ENCODE measurements at places on chromosomes 6 and 20.

- peak; percentile 90 for DNase-seq
These were observed 291.9 kb upstream of the PRDM1 start for GRCh38 chr6:105794239-105794638.

GRCh38 chr20:5214826-5215225 is 88.0 kb downstream of the CDS2 start:
- DNase-seq, result no peak

DNA sequence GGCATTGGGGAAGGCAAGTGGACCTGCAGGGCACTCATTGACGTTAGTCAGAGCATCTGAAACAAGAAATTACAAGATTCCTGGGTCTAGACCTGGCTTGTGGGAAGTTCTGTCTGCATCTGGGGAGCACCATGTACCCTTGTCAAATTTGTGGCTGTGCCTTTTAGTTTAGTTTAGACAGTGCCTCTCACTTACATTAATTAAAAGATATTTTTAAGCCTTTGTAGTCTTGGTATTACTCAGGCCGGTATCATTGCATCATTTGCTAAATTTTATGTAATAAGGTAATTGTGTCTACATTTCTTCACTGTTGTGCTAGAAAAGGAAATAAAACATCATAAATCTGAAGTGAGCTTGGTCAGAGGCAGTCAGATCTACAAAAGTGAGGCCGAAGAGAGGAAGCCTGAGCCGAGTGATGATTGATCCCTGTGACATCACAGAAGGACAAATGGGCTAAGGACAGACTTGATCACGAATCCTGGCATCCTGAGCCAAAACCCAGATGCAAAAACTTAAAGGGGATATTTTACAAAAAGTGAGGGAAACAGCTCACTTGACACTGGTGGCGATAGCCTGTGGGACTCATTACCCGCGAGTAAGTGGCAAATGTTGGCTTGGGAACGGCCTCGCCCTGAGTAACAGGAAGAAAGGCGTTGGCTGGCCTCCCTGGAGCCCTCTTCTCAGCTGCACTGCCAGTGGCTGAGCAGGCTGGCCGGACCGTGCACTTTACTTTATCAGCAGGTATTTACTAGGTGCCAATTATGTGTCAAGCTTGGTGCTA is 106.5 kb downstream of the TCP11 start:
- peak; percentile 17 for DNase-seq

- DNase-seq, result peak; percentile 22
These were observed 24.1 kb downstream of the STK4 start for GRCh38 chr20:44990425-44990824.

DNA sequence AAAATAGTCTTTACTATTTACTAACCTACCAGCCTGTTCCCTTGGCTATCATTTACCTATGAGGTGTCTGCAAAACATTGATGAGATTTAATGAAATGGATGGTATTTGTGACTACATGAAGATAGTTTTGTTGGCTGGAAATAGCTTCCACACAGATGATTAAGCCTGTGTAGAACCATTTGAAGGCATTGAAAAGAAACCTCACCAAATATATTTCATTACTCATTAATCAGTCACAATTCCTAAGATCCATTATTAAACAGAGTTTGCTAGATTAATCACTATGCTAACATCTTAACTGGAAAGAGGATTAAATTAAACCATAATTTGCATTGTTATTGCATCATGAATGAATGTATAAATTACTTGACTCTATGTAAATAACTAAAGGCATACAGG is 560.3 kb downstream of the BMP2 start:
- no peak for DNase-seq

- DNase-seq, result no peak
These were observed 103.1 kb downstream of the TCP11 start for GRCh38 chr6:35038076-35038475.

- no peak for DNase-seq
These were observed 374.3 kb downstream of the LMBRD1 start for GRCh38 chr6:69422475-69422874.

DNA sequence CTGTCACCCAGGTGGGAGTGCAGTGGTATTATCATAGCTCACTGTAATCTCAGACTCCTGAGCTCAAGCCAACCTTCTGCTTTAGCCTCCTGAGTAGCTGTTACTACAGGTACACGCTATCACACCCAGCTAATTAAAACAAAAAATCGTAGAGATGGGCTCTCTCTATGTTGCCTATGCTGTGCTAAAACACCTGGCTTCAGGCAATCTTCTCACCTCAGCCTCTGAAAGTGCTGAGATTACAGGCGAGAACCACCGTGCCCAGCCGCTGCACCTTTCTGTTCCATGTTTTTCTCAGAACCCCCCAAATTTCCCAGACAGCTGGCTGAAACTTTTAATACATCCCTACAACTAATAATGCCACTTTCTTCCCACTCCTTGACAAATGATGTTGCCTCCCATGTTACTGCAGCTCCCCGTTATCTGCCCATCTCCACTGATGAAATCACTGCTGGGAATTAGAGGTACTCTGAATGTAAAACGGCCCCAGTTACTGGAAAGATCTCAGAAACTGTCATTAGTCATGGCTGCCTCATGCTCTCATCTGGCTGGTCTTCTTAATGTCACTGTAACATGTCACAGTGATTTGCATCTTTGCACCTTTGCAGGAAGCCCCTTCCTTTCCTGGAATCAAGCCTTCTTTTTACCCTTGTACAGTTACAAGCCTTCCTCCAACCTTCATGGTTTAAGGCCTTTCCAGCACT is 697.5 kb downstream of the PRKN start:
- DNase-seq, result no peak

GRCh38 chr20:21564127-21564773 is 50.4 kb upstream of the NKX2-2 start:
- no peak for DNase-seq

DNA sequence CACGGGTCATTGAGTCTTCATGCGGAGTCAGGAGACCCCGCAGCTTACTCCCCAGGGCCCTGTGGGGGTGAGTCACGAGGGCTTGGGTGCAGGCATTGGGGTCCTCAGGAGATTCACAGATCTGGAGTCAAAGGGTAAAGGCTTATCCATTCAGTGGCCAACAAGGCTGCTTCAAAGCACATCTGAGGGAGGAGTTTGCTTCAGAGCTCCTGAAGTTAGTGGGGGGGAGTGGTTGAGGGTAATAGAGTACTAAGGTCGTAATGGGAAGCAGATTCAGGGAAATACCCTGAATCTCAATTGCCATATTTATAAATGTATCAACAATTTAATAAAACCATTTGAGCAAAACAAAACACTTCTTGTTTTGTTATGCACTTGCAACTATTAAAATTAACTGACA is 37.3 kb downstream of the SH3BGRL2 start:
- no peak for DNase-seq

DNA sequence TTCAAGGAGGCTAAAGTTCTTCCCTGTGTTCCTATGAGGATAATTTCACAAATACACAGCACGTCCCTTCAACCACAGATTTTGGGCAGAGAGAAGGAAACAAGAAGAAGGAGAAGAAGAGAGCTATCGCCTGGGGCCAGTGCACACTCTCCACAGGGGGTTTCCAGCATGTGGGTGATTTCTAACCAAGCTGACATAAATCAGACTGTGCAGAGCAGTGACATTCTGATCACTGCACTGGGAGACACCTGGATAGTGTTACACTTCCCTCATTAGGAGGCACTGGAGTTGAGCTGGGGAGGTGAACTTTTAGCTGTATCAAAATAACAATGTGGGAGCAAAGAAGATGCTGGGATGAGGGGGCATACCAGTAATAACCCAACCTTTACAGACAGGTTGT is 71.8 kb upstream of the CENPW start:
- DNase-seq, result no peak

GRCh38 chr6:157951828-157952227 is 29.8 kb upstream of the SYNJ2 start:
- DNase-seq, result no peak

DNA sequence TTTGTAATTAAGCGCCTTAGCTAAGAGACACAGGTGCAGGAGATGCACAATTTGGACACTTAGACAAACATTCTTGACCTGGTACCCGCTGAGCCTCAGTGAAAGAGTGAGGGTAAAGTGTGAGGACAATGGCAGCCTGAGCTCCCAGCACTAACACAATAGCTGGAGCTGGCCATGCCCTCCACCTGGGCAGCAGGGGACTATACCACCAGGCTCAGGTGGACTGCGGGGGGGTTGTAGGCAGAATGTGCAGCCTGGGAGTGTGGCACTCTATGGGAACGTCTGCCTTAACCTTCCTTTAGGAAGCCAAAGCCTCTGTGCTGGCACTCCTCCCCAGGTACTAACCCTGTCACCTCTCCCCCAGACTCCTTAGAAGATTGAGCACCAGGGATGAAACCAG is 23.6 kb downstream of the PRKN start:
- no peak for DNase-seq

DNA sequence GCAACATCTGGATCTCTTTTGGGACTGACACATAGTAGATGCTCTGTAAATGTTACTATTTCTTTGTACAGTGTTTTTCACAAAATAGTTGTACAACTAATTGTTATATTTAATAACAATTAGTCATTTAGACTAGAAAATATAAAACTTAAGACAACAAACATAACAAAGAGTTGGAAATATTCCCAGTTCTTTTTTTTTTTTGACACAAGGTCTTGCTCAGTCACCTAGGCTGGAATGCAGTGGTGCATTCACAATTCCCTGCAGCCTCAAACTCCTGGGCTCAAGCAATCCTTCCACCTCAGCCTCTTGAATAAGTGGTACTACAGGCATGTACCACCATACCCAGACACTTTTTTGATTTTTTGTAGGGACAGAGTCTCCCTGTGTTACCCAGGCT is 105.8 kb downstream of the UTRN start:
- no peak for DNase-seq

DNA sequence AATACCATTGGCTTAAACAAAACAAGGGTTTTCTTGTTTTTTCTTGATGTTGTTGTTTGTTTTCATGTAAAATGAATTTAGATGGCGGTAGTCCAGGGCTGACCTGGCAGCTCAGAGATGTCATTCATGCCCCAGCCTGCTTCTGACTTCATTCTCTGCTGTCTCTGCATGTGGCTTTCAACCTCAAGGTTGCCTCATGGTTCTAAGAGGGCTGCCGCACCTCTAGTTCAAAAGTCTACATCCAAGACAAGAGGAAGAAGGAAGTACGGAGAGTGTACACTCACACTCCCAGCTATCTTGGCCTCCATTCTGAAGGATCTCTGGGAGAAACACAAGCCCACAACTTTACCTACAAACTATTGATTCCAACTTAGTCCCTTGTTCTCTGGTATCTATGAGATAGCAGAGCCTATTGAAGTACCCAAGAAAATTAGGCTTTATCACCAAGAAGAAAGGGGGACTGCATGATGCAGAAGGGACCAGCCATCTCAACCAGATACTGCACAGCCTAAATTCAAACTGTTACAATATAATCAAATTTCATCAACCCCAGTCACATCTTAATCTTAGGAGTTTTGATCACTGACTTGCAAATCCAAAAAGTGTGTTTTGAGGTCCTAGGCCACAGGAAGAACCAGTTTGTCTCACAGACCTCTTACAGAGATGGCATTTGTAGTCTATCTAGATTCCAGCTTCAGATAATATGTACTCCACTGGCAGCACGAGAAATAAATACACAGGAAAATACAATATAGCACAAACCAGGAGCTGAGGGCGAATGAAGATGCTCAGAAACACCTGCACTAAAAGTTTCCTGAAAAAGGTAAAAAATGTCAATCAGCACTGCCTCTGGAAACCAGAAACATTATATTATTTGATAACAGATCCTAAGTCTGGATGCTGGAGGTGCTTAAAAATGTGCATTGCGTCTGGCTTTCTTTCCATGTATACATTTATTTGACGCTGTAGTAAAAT is 866 bp upstream of the BTN3A3 start:
- DNase-seq, result no peak

GRCh38 chr6:118787724-118788423 is 106.1 kb upstream of the ASF1A start:
- DNase-seq, result peak; percentile 2

- DNase-seq, result no peak
These were observed 208.4 kb upstream of the CNR1 start for GRCh38 chr6:88374553-88374952.

DNA sequence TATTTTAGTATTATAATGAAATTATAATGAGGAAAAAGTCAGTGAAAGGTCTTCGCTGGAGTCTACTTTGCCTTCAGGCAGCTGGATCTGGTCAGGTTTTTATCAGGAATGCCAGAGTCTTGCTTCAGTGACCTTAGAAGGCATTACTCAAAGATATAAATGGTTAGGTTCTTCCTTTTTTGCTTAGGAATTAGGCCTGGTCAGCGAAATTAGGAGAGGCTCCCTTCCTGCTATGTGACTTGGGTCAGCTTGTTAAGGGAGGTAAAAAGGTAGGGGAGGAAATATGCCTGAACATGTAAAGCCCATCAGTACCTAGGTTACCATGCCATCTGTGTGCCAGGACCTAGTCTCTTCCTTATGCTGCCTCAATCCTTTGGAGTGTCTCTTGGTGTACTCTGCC is 115.1 kb downstream of the OTOR start:
- DNase-seq, result no peak

GRCh38 chr6:47545223-47545622 is 67.6 kb downstream of the CD2AP start:
- DNase-seq, result no peak

DNA sequence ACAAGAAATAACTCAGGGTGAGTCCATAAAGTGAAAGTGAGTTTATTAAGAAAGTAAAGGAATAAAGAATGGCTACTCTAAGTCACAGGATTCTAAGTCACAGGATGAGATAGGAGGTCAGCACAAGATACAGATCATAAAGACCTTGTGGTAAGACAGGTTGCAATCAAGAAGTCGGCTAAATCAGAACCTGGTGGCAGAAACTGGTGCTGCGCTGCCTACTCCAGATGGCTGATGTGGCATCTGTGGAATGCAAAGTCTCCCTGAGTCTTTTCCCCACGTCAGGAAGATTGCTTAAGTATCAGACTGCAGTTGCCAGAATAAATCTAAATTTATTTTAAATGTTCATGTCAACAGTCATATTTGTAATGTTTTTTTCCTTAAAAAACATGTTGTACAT is 10.7 kb upstream of the KCNK15 start:
- DNase-seq, result no peak

GRCh38 chr20:23445596-23446217 is 6.2 kb downstream of the CSTL1 start:
- no peak for DNase-seq

DNA sequence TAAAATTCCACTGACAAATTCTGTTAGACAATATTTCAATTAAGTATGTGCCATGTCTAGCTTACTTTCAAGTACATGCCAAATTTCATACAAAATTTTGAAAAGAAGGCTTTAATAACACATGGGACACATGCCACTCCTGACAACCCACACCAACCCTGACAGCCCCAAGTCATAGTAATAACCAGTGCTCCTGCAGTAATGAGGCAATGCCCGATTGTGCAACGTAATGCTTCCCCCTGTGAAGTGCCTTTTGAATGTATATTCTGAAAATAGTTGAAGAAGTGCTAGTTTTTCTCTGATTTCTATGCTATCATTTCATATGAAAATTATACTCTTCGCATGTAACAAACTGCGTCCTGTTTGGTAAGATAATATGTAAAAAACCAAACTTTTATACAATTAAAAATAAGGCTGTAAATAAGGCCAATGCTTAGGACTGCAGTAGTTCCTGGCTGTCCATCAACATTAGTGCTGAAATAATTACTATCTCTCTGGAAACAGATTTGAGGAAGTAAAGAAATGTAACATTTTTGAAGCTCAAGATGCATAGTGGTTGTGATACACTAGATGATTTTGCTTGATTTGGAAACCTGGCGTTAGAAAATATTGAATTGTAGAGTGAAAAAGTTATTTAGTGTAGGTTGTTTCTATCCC is 125.8 kb upstream of the BCLAF1 start:
- peak; percentile 29 for DNase-seq

Measured in GF-D8 (cell line).